T-helper 17 cell (primary cell): ENCODE measurements at places on chromosomes 13 and 19. TPM values are rescaled to one million over a fixed set of nuclear protein-coding genes. Genes with fewer than 3 reads are reported as not detected.
A peak's percentile ranks its signal among the peaks of the same experiment; 100 is the strongest.

- no peaks in the 10 kb centered on the region for H3K4me1 ChIP-seq
- DNase-seq: no peak
Observed at GRCh38 chr19:57947088-57947418, 453 bp downstream of the ZNF256 start.

- H3K4me1 ChIP-seq: peaks cover 10% of the 10 kb centered on the region
- peaks cover 7% of the 10 kb centered on the region for H3K36me3 ChIP-seq
- DNase-seq: peak; percentile 32
Observed at GRCh38 chr19:11446652-11447301, 11.3 kb downstream of the PRKCSH start.

DNA sequence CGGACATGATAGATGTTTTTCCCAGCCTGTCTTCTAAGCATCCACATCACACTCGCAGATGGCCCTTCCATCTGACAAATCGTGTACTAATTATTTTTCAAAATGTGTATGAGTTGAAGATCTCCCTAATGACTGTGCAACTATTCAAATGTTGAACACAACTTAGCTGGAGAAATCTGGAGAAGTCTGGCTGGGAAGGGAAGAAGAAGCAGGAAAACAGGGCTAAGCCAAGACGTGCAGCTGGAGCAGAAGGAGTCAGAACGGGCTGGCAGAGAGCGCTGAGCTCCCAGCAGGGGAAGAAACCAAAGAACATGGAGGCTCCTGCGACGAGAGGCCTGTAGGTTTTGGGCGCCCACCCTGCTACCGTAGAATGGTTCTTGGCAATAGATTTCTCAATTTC is 13.2 kb upstream of the LATS2 start:
- no peak for DNase-seq
- H3K36me3 ChIP-seq: peaks cover 4% of the 10 kb centered on the region
- H3K4me3 ChIP-seq: peak overlapping the region; percentile 87
- peaks cover 20% of the 10 kb centered on the region for H3K4me1 ChIP-seq
- peaks cover 5% of the 10 kb centered on the region for H3K27me3 ChIP-seq

Gene PCP2
- total RNA-seq: 2.0 TPM

DNA sequence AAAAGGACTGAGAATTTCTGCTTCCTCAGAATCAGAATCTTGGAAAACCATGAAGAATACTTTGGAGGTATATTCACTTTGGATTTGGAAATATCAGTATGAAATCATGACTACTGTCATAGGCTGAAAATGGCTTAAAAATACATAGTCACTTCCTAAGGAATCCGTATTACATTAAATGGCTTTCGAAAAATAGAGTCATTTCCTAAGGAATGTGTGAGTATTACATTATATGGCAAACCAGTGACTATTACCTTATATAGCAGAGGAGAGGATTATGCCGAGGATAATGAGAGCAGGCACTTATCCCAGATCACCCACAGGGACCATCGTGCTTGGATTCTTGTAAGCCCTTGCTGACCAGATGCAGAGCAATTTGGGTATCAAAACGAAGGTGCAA is 1471.8 kb downstream of the EFNB2 start:
- no peaks in the 10 kb centered on the region for H3K27me3 ChIP-seq
- DNase-seq: no peak

- no peak overlapping the region for H3K4me3 ChIP-seq
- no peak overlapping the region for H3K27ac ChIP-seq
- no peak for DNase-seq
Observed at GRCh38 chr19:30431591-30431990, 59.4 kb downstream of the ZNF536 start.

DNA sequence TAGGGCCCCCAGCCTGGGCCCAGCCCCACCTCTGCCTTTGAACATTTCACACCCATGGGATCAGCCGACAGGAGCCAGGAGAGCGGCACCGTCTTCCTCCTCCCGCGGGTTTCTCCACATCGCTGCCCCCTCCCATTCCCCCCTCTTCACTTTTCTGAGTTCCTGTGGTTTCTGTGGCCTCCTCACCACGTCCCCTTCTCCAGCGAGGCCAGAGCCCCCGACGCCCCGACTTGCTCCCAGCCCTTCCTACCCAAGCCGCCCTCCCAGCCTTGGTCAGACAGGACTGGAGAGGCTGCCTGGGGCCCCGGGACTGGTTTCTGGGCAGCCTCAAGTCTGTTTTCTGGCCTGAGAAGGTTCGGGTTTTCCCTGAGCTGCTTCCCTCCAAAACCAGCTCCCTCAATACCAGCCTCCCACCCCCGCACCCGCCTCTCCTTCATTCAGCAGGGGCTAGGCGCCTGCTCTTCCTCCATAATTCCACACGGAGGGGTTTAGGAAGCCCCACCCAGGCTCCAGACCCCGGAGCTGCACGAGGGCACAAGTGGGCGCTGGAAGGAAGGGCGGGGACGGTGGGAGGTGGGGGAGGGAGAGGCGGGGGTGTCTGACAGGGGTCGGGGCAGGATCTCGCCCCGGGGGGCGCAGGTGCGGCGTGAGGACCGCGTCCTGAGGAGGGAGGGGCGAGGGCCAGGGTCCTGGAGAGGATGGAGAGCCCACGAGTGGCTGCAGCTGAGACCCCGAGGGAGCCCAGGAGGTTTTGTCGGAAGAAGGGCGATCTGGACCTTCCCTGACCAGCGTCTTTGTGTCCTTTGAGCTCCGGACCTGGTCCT is 4.0 kb upstream of the SIGLEC10 start:
- H3K27ac ChIP-seq: peak overlapping the region; percentile 72
- peaks cover 3% of the 10 kb centered on the region for H3K4me1 ChIP-seq
- H3K36me3 ChIP-seq: no peaks in the 10 kb centered on the region
- DNase-seq: no peak
- H3K4me3 ChIP-seq: peak overlapping the region; percentile 22
- H3K27me3 ChIP-seq: peaks cover 48% of the 10 kb centered on the region

GRCh38 chr19:18558202-18558555 is 509 bp downstream of the KXD1 start:
- peak overlapping the region; percentile 94 for H3K27ac ChIP-seq
- no peak for DNase-seq
- peak overlapping the region; percentile 92 for H3K4me3 ChIP-seq
- peaks cover 17% of the 10 kb centered on the region for H3K4me1 ChIP-seq

GRCh38 chr13:32594157-32594738 is 8.0 kb downstream of the PDS5B start:
- peaks cover 53% of the 10 kb centered on the region for H3K4me1 ChIP-seq
- H3K4me3 ChIP-seq: no peak overlapping the region
- no peak overlapping the region for H3K27ac ChIP-seq
- no peak for DNase-seq

DNA sequence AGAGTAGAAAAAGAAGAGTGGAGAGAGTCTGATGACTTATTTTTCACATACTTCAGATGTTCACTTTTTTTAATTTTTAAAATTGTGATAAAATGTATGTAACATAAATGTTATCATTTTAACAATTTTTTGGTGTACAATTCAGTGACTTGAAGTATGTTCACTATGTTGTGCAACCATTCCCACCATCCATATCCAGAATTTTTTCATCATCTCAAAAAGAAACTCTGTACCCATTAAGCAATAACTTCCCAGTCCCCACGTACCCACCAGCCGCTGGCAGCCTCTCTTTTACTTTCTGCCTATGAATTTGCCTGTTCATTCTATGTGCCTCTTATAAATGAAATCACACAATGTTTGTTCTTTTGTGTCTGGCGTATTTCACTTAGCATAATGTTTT is 43.3 kb downstream of the SKA3 start:
- DNase-seq: no peak
- no peaks in the 10 kb centered on the region for H3K4me1 ChIP-seq
- H3K27me3 ChIP-seq: peaks cover 36% of the 10 kb centered on the region
- H3K4me3 ChIP-seq: no peak overlapping the region
- H3K27ac ChIP-seq: no peak overlapping the region

Gene ZNF296
- 3.4 TPM for total RNA-seq

- peak overlapping the region; percentile 98 for H3K27ac ChIP-seq
- peaks cover 40% of the 10 kb centered on the region for H3K4me1 ChIP-seq
- H3K27me3 ChIP-seq: no peaks in the 10 kb centered on the region
- peak overlapping the region; percentile 76 for H3K4me3 ChIP-seq
- H3K36me3 ChIP-seq: no peaks in the 10 kb centered on the region
Observed at GRCh38 chr19:49637821-49638738, 1.9 kb downstream of the RRAS start.

Gene DDA1
- total RNA-seq: 50.3 TPM

Gene DCT
- 0.20 TPM for total RNA-seq

Gene ZNF69
- total RNA-seq: 2.4 TPM

DNA sequence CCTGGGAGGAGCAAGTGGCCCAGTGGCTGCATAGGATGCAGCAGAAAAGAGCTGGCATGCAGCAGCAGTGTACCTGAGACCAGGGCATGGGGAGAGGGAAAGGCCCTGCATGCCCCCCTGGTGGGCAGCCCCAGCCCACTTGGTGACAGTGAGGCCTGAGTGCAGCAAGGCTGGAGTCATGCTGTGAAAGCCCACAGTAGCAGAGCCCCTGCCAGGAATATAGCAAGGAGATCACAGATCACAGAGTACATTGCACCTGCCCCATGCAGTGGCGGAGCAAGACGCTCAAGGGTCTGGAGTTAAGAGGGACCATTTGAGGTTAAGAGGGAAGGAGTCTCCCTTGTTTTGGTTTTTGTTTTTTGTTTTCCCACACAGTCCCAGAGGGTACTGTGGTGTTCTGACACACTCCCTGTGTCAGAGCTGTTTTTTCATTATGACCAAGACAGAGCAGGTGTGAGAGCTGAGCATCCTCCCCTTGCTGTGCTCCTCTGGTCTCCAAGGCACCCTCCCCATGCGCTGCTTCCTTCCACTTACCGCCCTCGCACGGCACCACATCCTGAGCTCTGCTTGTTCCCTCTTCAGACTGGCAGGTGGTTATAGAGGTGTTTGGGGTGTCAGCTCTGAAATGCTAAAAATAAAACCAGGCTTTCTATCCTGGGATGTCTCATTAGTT is 85.0 kb upstream of the UBL3 start:
- peak overlapping the region; percentile 95 for H3K27ac ChIP-seq
- H3K4me1 ChIP-seq: peaks cover 56% of the 10 kb centered on the region
- no peaks in the 10 kb centered on the region for H3K27me3 ChIP-seq
- no peaks in the 10 kb centered on the region for H3K36me3 ChIP-seq
- peak overlapping the region; percentile 96 for H3K4me3 ChIP-seq

Gene FLT3LG
- total RNA-seq: 455 TPM

DNA sequence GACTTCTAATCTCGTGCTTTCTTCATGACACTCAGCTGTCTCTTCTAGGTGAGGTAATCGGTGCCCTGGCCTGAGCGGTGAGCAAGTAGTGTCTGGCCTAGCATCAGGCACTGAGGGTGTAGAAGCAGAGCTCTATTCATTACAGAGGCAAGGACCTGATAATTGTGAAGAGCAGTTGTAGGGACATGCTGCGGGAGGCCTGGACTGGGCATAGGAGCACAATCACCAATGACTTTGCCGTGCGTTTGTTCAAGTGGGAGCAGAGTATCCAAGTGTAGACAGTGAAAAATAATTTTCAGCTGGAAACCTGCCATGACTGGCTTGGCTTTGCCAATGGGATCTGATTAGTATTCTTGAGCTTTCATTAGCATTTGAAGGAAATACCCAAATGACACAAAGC is 32.1 kb upstream of the DCLK1 start:
- no peak overlapping the region for H3K4me3 ChIP-seq
- no peaks in the 10 kb centered on the region for H3K4me1 ChIP-seq
- H3K27me3 ChIP-seq: no peaks in the 10 kb centered on the region
- H3K27ac ChIP-seq: no peak overlapping the region
